ENCODE measurements at places on chromosomes 1 and 21.

GRCh38 chr1:53468374-53468773 is 9.2 kb downstream of the DMRTB1 start:
- DNase-seq = no peak

GRCh38 chr1:180181048-180181447 is 26.4 kb downstream of the QSOX1 start:
- no peak for DNase-seq

DNA sequence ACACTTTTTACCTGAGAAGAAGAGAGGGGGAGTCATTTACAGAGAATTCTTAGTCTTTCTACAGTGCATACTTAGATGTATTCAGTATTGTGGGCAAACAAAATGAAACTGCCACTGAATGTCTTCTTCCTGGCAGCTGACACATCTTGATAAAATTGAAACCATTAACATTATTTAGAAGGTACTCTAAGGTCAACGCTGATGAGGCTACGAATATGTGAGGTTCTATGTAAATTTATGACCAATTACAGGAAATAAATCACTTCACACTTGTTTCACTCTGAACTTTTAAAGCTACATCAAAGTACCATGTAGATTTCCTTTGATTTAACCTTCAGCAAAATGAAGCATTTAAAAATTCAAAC is 51.3 kb upstream of the GFI1 start:
- DNase-seq = no peak

GRCh38 chr21:46394595-46395104 is 64.0 kb upstream of the DIP2A start:
- no peak for DNase-seq

- no peak for DNase-seq
These were observed 83.3 kb downstream of the CDC42BPA start for GRCh38 chr1:227234998-227235405.

DNA sequence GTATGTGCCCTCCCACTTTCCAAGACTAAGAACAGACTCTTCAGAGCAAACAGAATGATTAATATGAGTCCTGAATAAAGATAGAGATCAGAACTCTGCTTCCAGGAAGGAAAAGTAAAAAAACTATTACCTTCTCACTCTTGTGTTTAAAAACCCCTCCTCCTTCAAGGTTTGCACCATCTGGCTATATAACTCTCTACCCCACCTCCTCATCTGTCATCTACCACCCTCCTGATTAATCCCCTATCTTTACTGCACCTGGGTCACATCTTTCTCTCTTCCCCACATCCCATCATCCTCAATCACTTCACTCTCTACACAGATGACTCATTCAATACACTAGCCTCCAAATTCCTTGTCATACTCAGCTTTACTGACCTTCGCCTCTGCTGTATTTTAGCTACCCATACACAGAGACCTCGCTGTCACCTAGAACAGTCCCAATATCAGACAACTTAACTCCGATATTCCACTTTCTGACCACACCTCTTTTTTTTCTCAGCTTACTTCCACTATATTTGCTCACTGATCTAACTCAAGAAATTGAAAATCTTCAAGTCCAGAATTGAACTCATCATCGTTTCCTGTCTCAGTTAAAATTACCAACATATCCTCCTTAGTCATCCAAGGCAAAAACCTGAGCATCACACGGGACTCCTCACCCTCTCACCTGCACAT is 3.7 kb downstream of the SCMH1 start:
- no peak for DNase-seq

GRCh38 chr1:219676012-219676765 is 63.3 kb upstream of the ZC3H11B start:
- DNase-seq = no peak

DNA sequence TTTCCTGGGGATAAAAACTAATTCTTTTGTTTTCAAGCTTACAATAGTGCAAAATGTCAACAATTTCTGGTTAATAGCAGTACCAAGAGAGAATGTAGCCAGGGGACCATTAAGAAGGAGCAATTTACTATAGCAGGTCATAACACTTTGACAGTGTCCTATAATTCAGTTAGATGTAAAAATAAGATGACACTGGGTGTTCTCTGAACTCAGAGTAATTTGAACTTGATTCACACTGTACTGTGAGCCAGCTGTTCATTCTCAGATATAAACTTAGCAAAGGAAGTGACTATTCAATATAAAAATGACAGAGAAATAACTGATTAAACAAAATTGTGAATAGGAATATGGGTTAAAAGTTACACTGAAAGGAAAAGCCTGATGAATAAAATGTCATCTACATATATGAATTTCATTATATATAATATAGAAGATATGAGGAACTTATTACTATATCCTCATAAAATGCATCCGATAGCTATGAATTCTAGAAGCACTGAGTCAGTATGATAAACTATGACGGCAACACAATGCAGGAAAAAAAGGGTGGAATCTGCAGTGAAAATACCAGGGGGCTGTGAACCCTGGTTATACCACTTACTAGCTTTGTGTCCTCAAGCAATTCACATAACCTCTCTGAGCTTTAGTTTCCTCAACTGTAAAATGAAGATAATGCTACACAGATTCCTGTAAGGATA is 135.9 kb downstream of the ACBD6 start:
- DNase-seq = no peak

All from posterior cingulate gyrus (tissue), 11 donors.